Activated naive CD8-positive, alpha-beta T cell treated with anti-CD3 and anti-CD28 coated beads for 36 hours (primary cell): ENCODE measurements at places on chromosomes 13 and 19. TPM values are rescaled to one million over a fixed set of nuclear protein-coding genes. Genes with fewer than 3 reads are reported as not detected.

Gene SLC17A7
- total RNA-seq: not detected

Gene ZSCAN18
- total RNA-seq: 21.5 TPM

Gene CRB3
- 2.1 TPM for total RNA-seq

Gene UBE2L5
- total RNA-seq: not detected

Gene ZNF112
- 0.44 TPM for total RNA-seq

Gene ZNF155
- 7.0 TPM for total RNA-seq

Gene LENG9
- 4.9 TPM for total RNA-seq

Gene ALG5
- 41.6 TPM for total RNA-seq

Gene EHD2
- total RNA-seq: 0.68 TPM

Gene NPHS1
- 0.49 TPM for total RNA-seq

Gene THSD1
- total RNA-seq: 0.14 TPM

Gene DMPK
- total RNA-seq: 8.6 TPM

Gene C1QTNF9B
- total RNA-seq: not detected

Gene PSG1
- not detected for total RNA-seq
